ENCODE measurements at places on chromosomes 6 and 20.
A peak's percentile ranks its signal among the peaks of the same experiment; 100 is the strongest.

GRCh38 chr20:20414640-20415220, 46.8 kb downstream of the INSM1 start:
- DNase-seq, result no peak

DNA sequence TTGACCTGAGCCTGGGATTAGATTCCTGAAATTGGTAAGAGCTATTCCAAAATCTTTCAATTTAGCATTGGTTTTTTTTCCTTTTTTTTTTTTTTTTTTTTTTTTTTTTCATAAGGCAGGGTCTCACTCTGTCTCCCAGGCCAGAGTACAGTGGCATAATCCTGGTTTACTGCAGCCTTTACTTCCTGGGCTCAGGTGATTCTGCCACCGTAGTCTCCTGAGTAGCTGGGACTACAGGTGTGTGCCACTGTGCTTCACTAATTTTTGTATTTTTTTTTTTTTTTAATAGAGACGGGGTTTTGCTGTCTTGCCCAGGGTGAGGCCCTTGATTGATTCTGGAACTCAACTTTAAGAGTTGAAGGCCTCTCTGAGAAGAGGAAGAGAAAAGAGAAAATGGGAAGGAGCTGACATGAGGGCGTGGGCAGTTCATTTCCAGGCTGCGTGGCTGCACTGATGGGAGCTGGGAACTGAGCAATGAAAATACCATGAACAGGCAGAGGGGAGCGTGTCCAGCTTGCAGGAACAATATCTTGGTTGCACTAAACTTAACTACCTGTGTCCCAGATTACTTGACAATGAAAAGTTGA, 24.6 kb downstream of the KDM1B start:
- DNase-seq, result no peak

DNA sequence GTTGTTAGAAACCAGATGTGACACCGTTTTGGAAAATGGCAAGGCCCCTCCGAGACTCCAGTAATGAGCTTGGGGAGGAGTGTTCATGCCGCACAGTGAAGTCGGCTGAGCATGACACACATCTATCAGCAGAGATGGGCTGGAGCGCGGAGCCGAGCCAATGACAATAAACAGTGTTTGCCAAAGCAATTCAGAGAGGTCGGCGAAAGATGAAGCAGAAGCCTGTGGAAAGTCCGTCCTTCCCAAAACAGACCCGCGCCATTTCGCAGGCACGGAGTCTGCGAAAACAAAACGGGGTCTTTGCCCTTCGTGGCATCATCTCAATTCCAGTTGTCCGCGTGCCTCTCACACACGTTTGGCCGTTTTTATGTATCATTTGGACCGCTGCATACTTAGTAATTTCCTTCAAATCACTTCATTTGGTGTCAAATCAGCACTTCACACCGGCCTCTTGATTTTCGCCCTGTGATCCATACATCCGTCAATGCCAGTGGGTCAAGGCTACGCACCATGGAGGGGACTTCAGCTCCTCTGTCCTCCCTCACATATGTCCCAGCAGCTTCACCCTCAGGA, 71.3 kb downstream of the SULF2 start:
- DNase-seq, result peak; percentile 49

- no peak for DNase-seq
Measured at GRCh38 chr6:89443658-89444057, 10.7 kb downstream of the ANKRD6 start.

DNA sequence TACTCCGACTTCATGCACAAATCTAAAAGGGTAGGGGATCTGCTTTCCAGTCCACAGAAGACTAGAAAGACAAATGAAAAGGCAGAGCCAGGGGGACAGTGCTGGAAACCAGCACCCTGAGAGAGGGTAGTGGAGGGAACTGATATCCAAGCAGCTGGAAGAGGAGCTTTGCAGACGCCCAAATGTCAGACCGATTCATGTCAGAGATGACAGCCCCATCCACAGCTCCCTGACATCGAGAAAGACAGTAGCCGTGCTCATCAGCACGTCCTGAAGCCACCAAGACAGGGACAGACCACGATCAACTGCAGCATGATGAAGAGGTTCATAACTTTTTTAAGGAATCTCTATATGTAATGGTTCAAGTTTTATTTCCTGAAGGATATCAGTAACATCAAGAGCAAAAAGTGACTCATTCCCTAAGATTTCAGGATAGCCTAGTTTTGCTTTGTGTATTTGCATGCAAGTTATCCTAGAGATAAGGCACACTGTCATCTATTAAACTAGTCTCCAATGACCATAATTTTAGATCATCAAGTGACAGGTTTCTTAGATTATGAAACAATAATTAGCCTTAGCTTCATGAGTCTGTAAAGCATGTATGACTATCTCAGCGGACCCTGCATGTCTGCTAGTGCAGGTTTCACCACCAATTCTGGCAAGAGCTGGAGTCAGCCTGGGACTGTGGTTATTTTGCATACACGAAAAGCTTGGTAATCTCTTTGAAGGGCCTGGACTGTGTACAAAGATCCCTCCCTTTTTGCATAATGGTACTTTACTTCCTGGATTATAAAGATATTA, 43.0 kb downstream of the PRDM1 start:
- peak; percentile 95 for DNase-seq

- DNase-seq, result no peak
Measured at GRCh38 chr20:63733579-63734081, 2.8 kb upstream of the LIME1 start.

DNA sequence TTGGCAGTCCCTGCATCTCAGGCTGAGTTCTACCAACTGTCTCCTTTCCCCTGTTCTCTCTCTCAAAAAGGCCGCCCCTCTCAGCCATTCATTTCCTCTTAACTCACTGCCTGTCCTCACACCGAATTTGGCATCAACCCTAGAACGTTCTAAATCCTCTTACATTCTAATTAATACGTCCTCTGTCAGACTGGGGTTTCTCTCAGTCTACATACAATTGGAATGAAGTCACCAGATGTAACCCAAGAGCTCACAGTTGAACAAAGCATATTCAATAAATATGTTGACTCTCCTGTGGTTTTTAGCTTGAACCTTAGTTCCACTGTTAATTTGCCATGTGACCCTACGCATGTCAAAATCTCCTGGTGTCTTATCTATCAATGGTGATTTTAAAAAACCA, 269.6 kb downstream of the CLIC5 start:
- DNase-seq, result peak; percentile 48

DNA sequence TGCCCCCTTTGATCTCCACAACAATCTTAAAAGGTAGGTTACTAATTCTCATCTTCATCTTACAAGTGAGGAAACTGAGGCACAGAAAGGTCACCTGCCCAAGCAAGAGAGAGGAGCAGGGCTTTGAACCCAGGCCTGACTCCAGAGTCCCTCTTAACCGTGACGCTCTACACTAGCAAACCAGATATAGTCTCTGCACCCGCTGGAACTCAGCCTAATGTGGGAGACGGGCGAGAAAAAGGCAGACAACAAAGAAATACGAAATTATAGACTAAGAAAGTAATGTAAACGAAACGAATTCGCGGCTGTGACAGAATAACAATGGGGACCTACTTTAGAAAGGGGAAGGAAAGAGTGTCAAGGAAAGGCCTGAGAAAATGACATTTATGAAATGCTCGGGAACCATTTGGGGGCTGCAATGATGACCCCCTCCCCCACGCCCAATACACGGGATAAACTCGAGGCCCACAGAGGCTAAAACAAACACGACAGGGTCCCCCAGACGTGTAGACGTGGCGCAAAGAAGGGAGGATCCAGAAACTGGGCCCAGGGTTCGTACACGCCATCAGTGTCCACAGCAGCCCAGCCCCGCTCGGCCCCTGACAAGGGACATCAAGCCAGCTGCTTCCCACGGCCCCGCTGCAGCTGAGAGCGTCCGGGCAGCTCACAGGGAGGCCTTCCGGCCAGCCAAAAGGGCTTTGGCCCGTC, 637 bp downstream of the TRPC4AP start:
- DNase-seq, result peak; percentile 67

GRCh38 chr6:154767003-154767723, 33.9 kb downstream of the SCAF8 start:
- peak; percentile 28 for DNase-seq

GRCh38 chr6:146887447-146888077, 288.8 kb downstream of the ADGB start:
- peak; percentile 31 for DNase-seq

DNA sequence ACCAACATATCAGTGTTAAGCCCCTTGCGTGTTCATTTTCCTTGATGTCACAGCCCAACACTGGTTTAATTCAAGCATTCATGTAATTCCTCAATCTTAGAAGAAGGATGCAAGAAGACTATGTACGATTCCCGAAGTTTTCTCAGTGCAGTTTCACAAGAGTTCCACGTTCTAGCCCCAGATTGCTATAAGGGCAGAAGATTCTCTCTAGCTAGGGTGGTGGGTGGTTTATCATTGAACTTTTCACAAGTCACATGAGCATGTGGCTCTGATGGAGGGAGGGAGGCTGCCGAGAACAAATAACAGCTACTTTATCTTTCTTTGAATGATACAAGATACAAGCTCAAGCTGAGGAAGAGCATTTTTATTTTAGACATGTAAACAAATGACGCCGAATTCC, 71.9 kb upstream of the NHSL1 start:
- no peak for DNase-seq

GRCh38 chr20:40314278-40314677, 374.8 kb downstream of the MAFB start:
- DNase-seq, result no peak

DNA sequence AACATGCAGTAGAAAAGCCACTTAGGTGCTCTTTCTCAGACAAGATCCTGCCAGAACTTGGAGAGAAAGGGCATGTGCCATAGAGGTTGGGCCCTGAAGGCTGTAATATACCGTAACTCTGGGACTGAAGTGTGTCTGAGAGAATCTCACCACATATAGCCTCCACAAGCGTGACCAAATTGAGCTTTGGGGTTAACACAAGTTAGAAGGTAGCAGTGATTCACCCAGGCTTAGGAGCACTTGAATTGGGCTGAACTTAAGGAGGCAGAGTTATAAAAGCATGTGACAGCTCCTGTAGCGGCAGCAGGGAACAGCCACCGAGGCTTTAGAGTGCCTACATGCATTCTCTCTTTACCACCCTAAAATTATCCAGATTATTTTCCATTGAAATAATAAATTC, 361.6 kb downstream of the PHF3 start:
- no peak for DNase-seq

DNA sequence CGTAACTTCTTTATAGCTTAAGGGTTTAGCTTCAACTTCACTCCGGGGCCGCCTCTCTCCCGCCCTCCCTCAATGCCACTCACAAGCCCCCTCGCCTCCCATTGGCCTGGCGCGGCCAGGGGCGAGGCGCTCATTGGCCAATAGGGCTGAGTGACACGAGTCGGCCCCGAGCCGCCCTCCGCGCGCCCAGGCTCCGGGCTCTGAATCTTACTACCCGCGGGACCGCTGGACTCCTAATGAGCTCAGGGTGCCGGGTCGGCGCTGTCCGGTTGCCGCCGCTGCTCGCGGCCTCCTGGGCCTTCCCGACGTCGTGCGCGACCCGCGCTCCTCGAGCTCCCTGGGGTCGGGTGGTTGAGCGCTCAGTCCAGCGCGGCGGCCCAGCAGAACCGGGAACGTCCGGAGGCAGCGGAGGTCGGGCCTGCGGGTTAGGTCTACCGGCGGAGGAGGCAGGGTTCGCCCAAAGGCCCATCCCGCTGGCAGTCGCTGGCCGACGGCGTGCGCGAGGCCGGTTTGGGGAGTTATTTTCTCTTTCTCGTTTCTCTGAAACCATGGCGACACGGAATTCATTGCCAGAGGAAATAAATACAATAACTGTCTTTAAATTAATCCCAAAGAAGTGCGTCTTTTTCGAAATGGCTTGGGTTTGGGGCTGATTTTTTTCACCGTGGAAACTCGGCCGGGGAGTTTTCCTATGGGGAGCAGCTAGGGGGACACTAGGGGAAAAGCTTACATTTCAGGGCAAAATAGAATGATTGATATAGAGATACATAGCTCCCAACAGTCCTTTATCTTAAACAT, at the start of gene SIM1:
Gene SIM1 (minus strand): TSS at position 19 of the 798 bp plus-strand sequence. CDS start 1,453 bp downstream, outside the sequence.
- peak; percentile 94 for DNase-seq

- peak; percentile 46 for DNase-seq
Measured at GRCh38 chr6:80182308-80182707, 75.8 kb downstream of the BCKDHB start.

DNA sequence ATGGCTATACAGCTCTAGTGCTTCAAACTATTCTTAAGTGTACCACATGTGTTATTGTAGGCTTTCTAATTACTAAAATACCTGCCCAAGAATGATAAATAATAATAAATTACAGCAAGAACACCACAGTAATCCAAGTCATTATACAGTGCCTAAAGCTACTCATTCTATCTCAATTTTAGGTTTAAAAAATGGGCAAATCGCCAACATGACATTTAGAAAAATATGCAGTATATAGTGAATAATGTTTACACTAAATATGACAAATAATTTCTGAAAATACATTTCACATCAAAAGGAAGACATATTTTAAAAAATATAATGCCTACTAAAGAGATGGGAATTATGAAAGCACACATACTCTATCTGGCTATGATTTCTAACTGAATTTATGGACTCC, 91.8 kb downstream of the MAN1A1 start:
- DNase-seq, result no peak

DNA sequence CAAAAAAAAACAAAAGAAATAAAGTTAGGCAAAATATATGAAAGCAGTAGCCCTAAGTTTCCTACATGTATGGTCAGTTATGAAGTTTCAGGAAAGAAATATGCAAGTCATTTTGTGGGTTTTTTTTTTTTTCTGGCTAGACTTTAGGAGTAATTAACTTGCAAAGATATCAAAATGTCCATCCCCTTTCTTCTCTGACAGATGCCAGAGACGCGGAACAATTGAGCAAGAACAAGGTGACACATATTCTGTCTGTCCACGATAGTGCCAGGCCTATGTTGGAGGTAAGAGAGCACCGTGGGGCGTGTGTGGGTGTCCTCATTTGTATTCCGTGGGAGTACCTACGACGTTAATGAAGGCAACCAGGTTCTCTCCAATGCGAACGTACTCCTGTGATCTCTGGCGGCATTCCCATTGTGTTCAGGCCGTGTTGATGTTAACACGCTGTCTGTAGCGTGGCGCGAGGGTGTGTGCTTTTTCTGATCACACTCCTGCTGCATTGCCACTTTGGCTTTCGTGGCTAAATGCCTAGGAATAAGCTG, 19.5 kb downstream of the DUSP22 start:
- DNase-seq, result no peak

GRCh38 chr6:89411145-89412070, 665 bp downstream of the RRAGD start:
- DNase-seq, result peak; percentile 54

DNA sequence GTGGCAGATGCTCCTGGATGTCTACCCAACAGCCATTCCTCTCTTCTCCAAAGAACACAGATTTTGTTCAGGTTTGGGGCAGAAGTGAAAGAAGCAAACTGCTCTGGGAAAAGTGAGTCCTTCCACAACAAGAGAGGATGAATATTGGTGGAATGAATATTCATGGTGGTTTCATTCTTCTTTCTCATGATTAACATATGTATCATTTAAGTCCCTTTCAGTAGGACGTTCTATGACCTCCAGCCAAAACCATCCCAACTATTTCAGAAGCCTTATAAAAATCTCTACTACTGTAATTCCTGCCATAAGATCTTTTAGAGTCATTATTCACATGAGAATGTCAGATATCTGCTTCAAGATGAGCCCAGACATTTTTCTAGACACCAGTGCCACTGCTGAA, 44.4 kb downstream of the MDN1 start:
- no peak for DNase-seq

- DNase-seq, result peak; percentile 46
Measured at GRCh38 chr20:58131151-58131550, 97.3 kb downstream of the ANKRD60 start.

- peak; percentile 88 for DNase-seq
Measured at GRCh38 chr6:1787894-1788293, 178.2 kb downstream of the FOXC1 start.

Data from GM23248 (cell line).